ENCODE measurements at places on chromosomes 7 and 10.

- DNase-seq, result peak; percentile 17
Measured at GRCh38 chr7:44769776-44770294, 21.2 kb downstream of the ZMIZ2 start.

DNA sequence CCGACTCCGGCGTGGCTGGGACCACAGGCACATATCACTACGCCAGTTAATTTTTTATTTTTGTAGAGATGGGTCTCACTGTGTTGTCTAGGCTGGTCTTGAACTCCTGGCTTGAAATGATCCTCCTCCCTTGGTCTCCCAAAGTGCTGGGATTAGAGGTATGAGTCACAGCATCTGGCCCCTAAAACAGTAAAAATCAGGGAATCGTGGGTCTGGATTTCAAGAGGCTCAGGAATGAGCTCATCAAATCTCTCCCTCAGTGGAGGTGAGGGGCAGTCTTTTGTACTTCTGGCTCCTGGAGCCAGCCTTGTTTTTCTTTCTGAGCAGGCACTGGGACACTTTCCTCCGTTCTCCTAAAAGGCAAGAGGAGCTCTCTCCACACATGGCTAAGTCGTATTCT lies 32.1 kb upstream of the RHEB start:
- DNase-seq, result no peak

- DNase-seq, result no peak
Measured at GRCh38 chr10:123621492-123621891, 44.7 kb upstream of the GPR26 start.

DNA sequence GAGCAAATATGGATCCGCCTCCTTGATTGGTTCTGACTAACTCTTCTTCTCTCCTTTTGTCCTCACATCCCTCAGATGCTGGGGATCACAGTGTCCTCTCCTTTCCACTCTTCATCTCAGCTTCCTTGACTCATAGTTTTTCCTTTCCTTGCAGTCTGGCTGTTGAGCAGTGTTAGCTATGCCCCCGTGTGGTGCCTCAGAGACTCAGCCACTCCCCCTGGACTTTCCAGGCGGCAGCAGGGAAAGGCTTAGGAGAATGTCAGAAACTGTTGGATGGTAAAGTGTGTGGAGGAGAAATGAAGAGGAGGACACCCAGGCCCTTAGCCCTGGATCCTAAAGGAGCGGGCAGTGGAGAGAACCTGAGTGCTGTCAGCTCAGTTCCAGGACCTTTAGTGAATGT lies 267.5 kb downstream of the CELF2 start:
- DNase-seq, result no peak

- peak; percentile 89 for DNase-seq
Measured at GRCh38 chr7:150448789-150449147, 1.7 kb upstream of the GIMAP8 start.

DNA sequence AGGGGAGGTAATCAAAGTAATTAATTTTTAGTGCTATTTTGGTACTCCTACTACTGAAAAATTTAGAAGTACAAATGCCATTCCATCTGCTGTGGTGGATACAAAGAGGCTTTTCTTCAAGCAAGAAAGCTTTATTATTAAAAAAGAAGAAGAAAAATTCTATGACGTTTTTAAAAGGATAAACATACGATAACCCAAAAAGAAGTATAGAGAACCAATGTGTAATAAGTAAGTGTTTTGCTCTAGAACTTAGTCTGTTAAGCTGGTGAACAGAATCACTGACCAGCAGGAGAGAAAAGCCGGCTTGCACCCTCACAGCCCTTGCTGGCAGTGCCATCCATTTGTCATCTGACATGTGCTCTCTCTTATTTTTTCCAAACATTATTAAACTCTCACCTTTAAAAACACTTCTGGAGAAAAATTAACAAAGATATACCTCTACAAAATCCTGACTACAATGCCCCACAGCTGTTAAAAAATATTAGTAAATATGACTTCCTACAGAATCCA lies 81.5 kb downstream of the SRPK2 start:
- DNase-seq, result no peak

- DNase-seq, result no peak
Measured at GRCh38 chr7:76051840-76052239, 3.9 kb downstream of the MDH2 start.

DNA sequence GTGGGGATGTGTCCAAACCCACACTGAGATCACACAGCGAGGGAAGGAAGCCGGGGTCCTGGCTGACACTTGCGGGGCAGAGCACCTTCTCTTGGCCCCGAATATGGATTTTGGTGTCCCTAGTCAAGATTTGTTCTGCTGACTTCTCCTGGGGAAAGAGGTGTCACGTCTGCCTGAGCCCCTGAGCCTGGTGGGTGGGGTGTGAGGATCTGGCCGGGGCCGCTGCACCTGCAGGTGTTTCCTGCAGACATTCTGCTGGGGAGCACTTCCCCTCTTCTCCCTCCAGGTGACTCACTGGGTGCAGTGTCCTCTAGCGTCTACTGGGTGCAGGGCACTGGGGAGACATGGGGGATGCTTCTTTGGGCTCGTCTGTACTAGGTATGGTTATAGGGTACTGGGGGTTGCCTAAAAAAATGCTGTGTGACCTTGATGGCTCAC lies 99.2 kb downstream of the GRK5 start:
- peak; percentile 66 for DNase-seq

- no peak for DNase-seq
Measured at GRCh38 chr10:62992145-62992721, 140.9 kb upstream of the NRBF2 start.

DNA sequence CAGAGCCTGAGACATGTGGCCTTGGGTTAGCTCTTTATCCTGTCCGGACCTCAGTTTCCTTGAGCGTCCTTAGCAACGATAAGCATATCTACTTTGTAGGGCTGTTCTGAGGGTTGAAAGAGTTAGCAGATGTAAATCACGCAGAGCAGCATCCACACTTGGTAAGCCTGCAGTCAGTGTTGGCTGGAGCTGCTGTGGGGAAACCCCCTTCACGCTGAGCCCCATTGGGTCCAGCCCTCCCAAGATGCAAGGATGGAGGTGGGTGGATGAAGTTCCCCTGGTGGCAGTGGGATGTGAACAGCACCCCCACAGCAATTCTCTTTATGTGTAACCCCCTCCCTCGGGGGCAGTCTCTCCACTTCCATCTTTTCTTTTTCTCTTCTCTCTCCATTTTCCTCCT lies 109.9 kb downstream of the PLXNA4 start:
- no peak for DNase-seq

DNA sequence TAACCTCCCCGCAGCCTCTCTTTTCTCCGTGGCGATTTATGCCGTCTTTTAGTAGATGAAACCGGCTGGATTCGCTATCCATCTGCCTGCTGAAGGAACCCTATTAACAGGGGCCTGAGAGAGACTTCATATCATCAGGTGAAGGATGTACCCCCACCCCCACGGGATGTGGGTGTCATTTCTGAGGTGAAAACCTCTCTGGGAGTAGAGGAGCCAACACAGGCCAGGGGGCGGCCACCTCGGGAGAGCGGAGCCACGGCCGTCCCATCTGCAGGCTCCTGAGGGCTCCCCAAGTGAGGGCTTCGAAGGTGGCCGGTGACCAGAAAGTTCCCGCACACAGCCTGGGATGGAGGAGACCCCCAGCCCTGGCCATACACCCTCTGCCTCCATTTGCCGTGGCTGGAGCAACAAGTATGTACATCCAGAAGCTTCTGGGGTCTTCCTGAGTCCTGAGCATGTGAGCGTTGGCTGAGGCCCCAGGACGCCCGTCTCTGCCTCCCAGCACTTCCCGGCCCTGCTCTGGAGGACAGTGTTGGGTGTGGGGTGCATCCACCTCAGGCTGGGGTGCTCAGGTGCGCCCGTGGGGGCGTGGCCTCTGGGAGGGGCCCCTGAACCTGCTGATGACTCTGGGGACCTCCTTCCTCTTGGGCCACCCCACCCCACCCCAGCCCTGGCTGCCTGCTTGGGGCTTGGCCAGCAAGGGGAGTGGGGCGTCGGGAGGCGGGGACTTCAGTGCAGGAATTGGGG lies 84.7 kb downstream of the NKX6-2 start:
- no peak for DNase-seq

DNA sequence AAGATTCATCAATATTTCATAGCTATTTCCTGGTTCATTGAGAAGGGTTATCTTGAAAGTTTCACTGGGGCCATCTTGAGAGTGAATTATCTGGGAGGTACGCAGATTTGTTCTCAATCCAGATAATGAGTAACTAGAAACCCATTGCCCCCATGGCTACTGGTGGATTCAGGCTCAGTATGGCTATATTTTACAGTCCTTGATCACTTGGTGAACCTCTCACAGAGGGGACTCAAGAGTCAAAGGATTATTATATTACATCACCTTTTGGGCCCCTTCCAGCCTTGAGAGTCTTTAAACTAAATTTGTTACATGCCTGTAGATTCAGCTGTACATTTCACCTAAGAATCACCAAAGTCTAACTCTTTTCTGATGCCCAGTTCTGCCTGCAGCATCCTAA lies 11.6 kb downstream of the NKX2-3 start:
- DNase-seq, result no peak

DNA sequence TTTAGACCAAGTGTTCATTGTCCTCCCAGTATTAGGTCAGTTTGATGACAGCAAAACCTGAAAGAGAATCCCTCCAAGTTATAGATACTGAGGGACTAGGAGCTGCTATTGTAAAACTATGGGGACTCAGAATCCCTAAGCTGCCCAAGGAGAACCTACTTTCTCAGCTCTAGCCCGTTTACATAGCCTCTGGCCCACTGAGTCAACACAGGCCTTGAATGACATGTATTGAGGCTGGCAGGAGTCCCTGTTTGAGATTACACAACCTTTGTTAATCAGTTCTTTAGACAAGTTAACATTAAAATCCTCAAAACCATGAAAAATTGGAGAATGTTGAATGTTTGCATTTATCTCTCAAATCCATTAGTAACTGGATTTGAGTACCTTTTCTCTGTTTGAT lies 1079.0 kb downstream of the KCNMA1 start:
- no peak for DNase-seq

- DNase-seq, result no peak
Measured at GRCh38 chr7:106551936-106552335, 109.0 kb downstream of the CCDC71L start.

GRCh38 chr7:3560495-3560894 lies 259.4 kb downstream of the SDK1 start:
- no peak for DNase-seq

GRCh38 chr7:27364344-27364758 lies 121.7 kb downstream of the EVX1 start:
- no peak for DNase-seq

- DNase-seq, result no peak
Measured at GRCh38 chr7:135197343-135197742, 14.0 kb downstream of the WDR91 start.

DNA sequence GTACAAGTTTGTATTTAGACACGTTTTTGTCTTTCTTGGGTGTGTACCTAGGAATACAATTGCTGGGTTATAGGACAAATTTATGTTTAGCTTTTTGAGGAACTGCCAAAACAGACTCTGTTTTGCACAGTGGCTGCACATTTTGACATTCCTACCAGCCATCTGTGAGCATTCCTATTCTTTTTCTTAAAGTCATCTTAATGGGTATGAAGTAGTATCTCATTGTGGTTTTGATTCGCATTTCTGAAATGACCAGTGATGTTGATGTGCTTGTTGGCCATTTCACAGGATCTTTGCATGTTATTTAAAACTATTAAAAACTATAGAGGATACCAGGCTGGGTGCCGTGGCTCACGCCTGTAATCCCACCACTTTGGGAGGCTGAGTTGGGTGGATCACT lies 32.6 kb upstream of the IL15RA start:
- no peak for DNase-seq

DNA sequence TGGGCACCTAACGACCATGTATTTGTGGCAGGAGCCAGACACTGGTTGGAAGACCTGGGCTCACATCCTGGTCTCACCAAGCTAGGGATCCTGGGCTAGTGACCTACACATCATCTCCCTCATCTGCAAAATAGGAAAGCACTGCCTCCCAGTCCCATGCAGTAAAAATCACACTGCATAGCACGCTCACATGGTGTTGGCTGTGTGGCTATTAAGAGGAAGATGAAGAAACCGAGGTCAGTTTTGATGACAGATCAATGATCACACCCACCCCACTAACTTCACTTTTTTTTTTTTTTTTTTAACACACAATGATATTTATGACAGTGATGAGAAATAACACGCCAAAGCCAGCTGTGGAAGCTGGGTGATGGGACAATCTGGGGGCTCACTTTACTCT lies 146.5 kb downstream of the RNF216 start:
- no peak for DNase-seq

DNA sequence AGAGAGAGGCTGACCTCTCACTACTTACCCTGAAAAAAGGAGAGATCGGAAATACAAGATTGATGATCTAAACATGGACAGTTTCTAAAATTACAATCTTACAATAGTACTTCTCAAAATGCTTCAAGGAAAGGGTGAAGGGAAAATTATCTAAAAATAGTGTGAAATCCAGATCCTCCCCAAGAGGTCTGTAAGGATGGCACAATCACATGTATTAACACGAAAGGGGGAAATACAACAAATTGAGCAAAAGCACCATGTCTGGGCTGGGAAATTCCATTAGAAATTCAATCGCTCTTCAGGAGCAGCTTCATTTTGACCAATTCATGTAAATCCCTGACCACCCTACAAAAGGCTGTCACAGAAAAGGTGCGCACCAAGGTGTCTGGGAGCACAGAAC lies 67.0 kb downstream of the PKD1L1 start:
- DNase-seq, result no peak

GRCh38 chr7:27193335-27194001 lies 6.4 kb downstream of the HOXA13 start:
- DNase-seq, result no peak

- DNase-seq, result no peak
Measured at GRCh38 chr10:15789793-15790525, 70.2 kb upstream of the ITGA8 start.

GRCh38 chr7:123131961-123132360 lies 67.8 kb downstream of the SLC13A1 start:
- DNase-seq, result no peak

DNA sequence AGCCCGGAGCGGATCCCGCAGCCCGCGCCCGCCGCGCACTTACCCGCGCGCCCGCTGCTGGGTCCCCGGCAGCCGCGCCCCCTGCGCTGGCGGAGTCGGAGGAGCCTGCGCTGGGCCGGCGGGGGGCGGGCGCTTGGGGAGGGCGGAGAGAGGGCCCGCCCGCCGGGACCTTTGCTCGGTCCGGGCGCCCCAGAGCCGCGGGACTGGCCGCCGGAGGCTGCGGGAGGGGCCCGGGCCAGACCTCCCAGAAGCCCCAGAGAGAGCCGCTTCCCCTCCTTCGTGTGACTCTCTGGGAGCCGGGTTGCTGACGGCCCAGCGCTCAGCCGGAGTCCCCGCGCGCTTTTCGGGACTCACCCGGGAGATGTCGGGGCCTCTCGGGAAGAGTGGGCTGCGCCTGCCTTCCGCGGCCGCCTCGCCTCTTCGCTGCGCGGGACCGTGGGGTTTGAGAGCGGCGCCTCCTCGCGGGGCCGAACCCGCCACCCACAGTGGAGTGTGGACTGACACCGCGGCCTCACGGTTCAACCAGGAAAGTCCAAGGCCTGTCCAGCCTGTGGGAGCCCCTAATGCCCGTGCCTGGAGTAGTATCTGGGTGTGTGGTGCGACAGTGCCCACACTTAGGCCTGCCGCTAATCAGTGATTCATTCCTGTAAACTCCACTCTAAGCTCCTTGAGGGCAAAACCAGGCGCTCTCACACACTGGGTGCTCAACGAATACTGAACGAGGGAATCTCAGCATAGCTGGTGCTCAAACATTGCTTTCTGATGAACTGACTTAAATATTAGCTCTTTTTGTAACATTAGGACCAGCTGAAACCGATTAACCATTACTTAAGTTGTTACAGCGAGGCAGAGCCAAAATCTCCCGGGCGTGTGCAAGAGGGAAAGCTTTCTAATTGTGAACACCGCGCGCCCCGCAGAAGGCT lies at the start of gene GSDME:
Gene GSDME (minus strand): TSS at position 112 of the 923 bp plus-strand sequence. CDS start 7,690 bp downstream, outside the sequence.
- peak; percentile 29 for DNase-seq
